Activated CD4-positive, alpha-beta T cell treated with anti-CD3 and anti-CD28 coated beads, Interleukin-2, Interleukin-4, amounts not matched to agents 100 ng/mL and 50 ng/mL, durations not matched to agents 16 hours and 8 hours (primary cell): ENCODE measurements at places on chromosomes 2 and 18.
A peak's percentile ranks its signal among the peaks of the same experiment; 100 is the strongest.

DNA sequence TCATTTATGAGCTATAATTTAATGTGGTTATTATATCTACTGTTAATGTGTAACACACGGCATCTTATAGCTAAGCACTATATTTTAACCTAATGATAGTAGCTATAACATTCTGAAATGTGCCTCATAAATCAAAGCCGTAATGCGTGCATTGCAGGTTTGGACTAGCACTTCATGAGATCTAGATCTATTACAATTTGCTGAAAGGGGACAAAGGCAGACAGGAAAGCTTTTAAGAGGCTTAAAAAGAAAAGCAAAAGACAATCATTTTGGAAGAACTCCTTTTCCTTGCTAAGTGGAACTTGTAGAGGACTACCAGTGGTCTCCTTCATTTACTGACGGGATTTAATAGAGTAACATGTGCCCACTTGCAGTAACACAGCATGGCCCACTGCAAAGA, 213.1 kb downstream of the NBAS start:
- no peak for DNase-seq

DNA sequence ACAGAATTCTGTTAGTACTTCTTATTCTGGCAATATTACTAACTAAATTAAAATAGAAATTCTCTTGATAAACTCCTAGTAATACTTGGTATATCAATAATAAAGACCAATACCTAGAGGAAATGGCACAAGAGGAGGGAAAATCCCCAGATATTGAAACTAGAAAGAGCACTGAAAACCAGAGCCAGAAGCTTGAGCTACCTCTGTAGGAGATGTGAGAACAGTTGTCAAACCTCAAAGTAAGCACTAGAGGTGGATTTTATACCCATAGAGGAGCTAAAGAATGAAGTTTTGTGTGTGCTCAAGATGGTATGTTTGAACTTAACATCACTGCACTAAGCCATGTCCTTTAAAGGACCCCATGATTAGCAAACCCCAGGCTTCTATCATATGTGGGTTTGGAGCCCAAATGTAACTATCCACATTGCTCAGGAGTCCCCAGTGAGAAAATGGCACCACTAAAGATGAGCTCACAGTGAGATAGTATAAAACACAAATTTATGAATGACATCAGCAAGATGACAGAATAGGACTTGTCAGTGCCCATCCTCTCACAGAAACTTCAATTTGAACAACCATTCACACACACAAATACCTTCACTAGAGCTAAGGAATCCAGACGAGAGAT, 122.1 kb downstream of the PKP4 start:
- no peak for DNase-seq

- DNase-seq, result peak; percentile 83
Measured at GRCh38 chr2:113248997-113249770, 29.5 kb downstream of the PAX8 start.

- no peak for DNase-seq
Measured at GRCh38 chr2:220120041-220120440, 492.6 kb downstream of the SLC4A3 start.

- no peak for DNase-seq
Measured at GRCh38 chr18:6752202-6752860, 22.8 kb downstream of the ARHGAP28 start.

GRCh38 chr2:199738727-199739412, 112.1 kb downstream of the FTCDNL1 start:
- DNase-seq, result no peak

- DNase-seq, result no peak
Measured at GRCh38 chr2:113834051-113834730, 55.7 kb upstream of the ACTR3 start.

DNA sequence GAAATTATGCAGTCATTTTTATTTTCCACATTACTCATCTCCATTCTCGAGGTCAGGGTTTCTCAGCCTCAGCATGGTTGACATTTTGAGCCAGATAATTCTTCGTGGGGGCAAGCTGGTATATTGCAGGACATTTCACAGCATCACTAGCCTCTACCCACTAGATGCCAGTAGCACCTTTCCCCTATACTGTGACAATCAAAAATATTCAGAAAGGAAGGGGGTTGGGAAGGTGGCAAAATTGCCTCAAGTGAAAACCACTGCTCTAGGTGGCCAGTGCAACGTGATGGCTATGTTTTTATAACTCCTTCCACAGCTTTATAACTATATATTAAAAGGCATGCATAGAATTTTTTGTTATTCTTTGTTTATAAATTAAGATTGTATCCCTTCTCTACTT, 294.5 kb downstream of the CNTNAP5 start:
- no peak for DNase-seq

GRCh38 chr2:239238381-239238780, 162.4 kb downstream of the HDAC4 start:
- no peak for DNase-seq

DNA sequence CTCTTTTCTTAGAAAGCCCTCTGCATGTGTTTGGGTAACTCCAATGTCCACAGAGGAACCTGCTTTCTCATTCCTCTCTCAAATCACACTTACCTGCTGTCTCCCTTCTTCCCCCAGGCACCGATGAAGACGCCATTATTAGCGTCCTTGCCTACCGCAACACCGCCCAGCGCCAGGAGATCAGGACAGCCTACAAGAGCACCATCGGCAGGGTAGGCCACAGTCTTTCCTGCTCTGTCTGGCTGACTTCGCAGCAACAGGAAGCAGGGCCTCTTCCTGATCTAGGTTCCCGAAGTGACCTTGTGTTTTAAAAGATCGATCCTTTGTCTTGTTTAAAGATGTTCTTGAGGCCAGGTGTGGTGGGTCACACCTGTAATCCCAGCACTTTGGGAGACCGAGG, 25.0 kb upstream of the GMCL1 start:
- DNase-seq, result no peak

DNA sequence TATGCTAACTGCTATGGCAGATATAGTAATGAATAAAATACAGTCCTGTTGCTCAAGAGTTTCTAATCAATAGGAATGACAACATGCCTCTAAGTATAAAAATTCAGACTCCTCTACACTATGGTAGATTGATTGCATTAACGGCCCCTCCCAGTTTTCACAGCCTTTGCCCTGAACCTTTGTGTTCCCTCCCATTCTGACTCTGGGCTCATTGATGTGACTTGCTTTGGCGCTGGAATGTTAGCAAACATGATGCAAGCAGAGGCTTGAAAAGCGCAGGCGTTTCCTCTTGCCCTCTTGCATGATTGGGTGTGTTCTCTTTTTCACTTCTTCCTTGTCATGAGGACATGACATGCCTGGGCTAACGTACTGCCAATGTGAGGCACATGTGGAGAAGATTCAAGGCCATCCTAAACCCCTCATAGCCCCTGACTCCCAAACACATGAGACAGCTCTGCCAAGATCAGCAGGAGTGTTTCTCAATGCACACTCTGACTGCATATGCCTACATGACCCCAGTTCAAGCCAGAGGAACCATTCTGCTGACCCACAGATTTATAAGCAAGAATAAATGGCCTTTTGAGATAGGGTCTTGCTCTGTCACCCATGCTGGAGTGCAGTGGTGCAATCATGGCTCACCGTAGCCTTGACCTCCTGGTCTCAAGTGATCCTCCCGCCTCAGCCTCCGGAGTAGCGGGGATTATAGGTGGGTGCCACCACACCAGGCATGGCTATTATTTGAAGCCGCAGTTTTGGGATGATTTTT, 49.7 kb upstream of the CD28 start:
- DNase-seq, result no peak

GRCh38 chr2:42319265-42319664, 41.8 kb downstream of the COX7A2L start:
- DNase-seq, result no peak

DNA sequence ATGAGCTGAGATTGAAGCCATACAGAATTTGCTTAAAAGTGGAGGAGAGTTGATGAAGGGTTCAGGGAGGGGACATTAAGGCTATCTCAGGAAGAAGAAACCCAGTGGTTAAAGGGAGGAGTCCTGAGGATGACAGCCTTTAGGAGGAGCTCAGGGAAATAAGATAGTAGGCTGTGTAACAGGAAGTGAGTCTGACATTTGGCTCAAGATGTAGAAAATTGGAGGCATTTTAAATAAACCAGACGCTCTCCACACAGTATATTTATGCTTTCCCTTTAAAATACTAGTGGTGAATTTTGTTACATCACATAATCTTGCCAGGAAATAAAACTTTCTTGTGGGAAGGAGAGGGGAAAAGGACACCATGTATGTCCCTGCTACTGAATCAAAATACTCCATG, 11.6 kb downstream of the KCNH7 start:
- no peak for DNase-seq

DNA sequence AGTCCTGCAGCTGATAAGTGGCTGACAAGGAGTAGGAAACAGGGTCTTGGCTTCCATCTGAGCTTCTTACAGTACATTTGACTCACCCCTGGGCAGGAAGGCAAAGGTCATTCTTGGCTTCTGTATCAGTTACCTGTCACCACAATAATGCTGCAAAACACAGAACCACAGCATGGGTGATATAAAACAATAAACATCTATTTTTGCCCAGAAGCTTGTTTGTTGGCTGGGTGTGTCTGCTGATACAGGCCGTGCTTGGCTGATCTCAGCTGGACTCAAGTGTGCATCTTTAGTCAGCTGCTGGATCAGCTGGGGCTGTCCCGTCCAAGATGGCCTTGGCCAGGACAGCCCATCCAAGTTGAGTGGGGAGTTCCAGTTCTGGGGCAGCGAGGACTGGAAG, 34.7 kb downstream of the ONECUT2 start:
- no peak for DNase-seq

GRCh38 chr2:160464017-160464416, 29.6 kb downstream of the RBMS1 start:
- DNase-seq, result no peak

- no peak for DNase-seq
Measured at GRCh38 chr18:55243857-55244256, 284.6 kb upstream of the CCDC68 start.

DNA sequence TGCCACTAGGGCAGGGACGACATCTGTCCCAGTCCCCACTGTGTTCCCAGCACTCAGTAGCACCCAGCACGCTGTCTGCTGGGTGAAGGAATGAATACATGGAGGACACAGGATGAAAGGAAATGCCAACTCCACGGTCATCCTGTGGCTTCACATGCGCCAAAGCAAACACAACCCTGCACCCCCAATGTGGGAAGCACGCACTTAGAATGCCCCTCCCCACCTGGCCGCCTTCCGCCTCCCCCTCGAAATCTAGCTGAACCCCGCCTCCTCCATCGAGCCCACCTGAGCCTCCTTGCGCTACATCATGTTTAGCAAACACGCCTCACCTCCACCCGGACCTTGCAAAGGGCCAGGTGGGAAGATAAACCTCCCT, 33.9 kb downstream of the ADCY3 start:
- DNase-seq, result no peak

DNA sequence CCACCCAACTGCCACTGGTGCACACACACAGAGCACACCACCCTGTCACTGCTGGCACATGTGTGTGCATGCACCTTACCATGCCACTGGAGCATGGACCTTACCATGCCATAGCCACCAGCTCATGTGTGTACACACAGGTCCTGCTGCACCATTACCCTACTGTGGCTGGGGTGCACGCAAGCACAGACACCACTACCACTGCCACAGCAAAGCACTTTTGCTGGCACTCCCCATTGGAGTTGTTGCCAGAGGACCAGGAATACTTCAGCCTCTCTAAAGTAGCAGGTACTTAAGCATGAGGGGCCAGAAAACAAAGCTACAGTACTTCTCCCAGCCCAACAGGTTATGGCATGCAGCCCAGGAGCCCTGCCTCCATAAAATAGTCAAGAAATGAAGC, 404.8 kb downstream of the MBD2 start:
- DNase-seq, result no peak

- no peak for DNase-seq
Measured at GRCh38 chr2:135853401-135853800, 16.4 kb upstream of the LCT start.

GRCh38 chr2:4445821-4446220, 742.4 kb downstream of the DCDC2C start:
- DNase-seq, result no peak

GRCh38 chr18:8365528-8365927, 243.7 kb upstream of the RAB12 start:
- DNase-seq, result no peak
